ENCODE measurements at places on chromosomes 5 and 9. TPM values are rescaled to one million over a fixed set of nuclear protein-coding genes. Genes with fewer than 3 reads are reported as not detected.

DNA sequence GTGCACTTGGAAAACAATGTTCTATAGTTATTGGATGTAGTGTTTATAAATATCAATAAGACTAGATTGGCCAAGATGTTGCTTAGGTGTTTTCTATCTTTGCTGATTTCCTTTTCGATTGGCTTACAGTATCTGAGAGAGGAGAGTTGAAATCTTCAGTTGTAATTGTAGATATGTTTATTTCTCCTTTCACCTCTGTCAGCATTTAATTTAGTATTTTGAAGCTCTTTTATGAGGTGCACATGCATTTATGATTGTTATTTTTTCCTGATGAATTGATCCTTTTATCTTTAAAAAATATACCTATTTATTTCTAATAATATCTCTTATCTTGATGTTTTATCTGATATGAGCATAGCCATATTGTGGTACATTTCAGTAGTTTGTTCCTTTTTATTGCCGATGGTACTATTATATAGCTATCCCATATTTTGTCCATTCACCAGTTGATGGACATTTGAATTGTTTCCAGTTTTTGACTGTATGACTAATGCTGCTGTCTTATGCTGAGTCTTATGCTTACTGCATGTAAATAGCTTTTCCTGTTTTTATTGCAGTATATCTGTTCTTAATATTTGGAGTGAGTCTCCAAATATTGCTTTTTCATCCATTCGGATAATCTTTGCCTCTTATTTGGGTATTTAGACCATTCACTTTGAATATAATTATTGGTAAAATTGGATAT, 34.7 kb downstream of the ERCC6L2 start:
- DNase-seq = no peak

DNA sequence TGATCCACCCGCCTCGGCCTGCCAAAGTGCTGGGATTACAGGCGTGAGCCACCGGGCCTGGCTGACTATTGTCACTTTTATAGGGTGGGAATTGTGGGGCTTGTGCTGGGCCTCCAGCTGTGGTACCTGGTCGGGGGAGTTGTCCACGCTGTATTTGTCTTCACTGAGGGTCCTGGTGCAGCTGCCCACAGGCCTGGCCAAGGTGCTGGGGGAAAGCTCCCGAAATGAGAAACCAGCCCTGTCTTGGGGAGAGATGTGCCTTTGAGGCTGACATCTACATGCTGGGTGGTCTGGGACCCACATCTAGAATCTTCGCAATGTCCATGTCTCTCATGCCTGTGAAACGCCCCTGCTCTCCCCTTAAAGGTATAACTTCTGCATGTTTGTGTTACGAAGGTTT, 2.6 kb downstream of the EXOC3 start:
- no peak for DNase-seq

GRCh38 chr5:76809141-76809540, 9.7 kb upstream of the F2RL1 start:
- no peak for DNase-seq

DNA sequence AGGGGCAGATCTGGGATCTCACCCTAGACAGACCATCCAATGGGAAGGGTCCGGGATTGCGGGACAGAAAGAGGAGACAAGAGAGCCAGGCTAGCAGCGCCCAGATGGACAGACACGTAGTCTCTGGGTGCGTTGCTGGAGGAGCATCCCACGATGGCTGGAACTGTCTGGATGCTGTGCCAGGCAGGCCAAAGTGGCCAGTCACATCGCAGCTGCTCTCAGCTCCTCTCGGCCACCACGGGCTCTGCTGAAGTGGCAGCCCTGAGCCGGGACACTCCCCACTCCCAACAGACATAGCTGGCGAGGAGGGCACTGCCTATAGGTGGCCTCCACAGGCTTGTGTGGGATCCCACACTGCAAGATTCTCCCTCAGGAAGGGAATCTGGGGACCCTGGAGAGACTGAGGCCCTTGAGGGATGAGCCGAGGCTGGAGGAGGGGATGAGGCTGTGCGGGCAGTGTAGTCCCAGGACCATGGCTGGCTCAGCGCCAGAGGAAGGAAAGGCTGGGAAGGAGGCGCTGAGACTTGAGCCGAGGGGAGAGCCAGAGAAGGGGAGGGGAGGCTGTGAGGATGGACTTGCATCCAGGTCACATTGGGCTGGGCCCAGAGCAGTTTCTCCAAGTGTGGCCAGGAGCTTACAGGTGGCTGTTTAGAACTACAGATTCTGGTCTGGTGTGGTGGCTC, 10.3 kb upstream of the WDR5 start:
- DNase-seq = no peak

DNA sequence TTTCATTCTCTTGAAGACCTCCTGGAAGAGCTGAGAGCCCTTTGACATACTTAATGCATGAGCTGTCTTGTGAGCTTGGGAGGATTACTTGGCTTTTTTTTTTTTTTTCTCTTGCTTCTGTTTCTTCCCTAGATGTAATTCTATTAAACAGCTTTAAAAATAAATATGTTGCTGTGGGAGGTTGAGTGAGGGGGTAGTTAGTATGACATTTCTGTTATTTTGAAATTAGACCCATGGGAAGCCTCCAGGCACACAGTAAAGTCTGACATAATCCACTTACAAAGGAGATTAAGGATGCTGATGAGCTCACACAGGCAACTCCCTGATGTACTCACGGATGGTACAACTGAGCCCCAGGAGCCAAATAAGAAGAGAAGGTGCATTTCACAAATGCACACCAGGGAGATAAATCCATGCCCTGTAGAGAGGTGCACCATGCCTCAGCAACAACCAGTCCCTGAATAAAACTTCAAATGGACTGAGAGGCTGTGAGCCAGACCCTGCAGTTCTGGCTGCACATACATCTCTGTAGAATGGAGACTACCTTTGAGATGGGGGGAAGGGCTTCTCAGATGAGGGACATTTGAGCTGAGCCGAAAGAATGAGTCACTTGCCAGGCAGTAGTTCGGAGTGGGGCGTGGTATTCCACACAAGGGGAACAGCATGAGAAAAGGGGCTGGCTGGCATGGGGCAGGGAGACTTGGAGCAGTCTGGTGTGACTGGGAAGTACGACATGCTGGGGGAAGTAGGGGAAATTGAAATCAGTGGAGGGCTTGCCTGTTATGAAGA, 68.7 kb downstream of the ACTL7B start:
- DNase-seq = no peak

- no peak for DNase-seq
Measured at GRCh38 chr9:78595200-78595945, 298.4 kb downstream of the PSAT1 start.

Gene LCN1
- 4.0 TPM for total RNA-seq

Gene CSF2
- total RNA-seq = not detected

Gene GCNT4
- 0.26 TPM for total RNA-seq

Gene DIPK1B
- 34.8 TPM for total RNA-seq

Gene ACOT12
- total RNA-seq = not detected
